ENCODE measurements at places on chromosomes 6 and 20.

- no peak for DNase-seq
Measured at GRCh38 chr6:82570083-82570482, 206.5 kb downstream of the TPBG start.

DNA sequence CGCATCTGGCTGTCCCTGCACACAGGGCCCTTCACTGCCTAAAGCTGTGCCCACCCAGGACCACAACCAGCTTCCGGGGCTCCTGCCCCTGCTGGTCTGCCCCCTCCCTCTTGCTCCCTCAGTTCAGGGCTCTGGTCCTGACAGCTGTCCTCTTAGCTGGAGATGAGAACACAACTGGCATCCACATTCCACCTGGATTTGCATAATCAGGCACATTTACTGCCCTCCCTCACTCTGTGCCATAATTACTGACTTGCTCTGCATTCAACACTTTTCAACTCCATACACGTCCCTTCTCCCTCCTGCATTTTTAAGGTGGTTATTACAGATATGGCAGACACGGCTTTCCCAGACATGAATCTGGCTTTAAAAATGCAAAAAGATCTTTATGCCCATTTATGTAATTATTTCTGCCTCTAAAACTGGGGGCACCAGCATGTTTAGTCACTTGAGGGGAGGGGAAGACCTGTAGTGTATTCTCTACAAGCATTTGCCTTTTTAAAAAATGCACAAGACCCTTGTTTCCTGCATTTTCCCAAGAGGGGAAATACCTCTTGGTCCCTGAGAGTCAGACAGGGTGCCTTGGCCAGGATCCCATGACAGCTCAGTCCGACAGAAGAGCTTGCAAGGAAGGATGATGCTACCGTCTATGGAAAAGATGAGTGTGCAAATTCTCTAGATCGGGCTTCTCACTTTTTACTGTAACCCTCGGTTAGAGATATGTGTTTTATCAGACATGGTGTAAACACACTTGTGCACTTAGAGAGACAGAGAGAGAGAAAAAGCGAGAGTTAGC is 401.8 kb downstream of the PREX1 start:
- no peak for DNase-seq

- no peak for DNase-seq
Measured at GRCh38 chr6:133243723-133244305, 2.7 kb downstream of the EYA4 start.

- DNase-seq: no peak
Measured at GRCh38 chr20:50789968-50790650, 4.8 kb upstream of the BCAS4 start.

GRCh38 chr20:44017905-44018258 is 103.2 kb downstream of the TOX2 start:
- no peak for DNase-seq

DNA sequence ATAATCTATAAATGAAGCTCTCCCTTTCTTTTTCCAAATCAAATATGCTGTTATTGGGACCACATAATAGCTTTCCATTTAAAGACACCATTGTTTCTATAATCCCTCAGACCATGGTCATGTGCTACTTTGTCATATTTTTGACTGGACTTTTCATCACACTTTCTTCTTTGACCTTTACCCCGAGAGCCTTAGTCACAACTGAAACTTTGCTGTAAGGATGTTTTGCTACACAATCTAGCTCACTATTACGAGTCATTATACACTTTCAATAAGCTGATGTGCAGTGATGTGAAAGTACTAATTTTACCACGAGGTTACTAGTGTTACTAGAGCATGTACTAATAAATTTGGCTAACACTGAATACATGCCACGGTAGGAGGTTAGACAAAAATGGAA is 367.2 kb upstream of the RUNX2 start:
- no peak for DNase-seq

GRCh38 chr6:97361286-97361685 is 78.3 kb upstream of the MMS22L start:
- DNase-seq: no peak

DNA sequence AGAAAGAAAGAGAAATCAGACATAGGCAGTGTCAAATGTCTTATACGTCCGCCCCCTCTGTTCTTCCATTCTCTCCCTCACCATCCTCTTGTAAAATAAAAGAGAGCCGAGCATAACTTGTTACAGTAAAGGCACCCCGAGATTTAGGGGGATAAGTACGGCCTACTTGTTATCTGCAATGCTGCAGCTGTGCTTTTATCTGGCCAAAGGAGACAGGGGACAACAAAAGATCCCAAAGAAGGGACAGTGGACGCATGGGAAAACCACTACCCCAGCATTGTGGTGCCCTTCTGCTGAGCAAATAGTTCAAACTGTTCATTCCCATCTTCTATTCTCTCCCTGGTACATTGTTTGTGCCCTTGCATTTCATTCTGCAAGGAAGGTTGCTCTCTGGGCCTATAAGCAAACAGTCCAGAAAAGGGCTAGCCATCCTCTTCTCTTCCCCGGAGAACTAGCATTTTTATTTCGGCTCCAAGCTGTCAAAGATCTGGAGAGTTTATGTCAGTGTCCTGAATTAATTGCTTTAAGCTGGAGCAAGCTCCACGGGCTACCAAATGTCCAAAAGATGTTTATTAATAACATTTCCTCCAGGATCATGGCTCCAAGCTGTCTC is 22.3 kb downstream of the FOXA2 start:
- no peak for DNase-seq

DNA sequence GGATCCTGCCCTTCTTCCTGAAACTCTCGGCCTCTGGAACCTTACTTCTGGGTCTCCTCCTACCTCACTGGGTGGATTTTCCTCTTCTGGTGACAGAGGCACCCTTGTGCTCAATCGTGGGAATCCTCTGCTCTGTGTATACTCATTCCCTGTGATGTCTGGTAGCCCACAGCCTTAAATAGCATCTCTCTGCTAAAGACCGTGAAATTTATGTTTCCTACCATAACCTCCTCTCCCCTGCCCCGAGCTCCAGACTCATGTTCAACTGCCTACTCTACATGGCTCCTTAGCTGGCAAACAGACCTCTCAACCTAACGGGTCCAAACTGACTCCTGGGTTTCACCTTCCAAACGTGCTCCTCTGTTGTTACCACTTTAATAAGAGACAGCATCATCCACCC is 9.9 kb downstream of the MMP9 start:
- no peak for DNase-seq

All from stimulated activated CD4-positive, alpha-beta T cell treated with anti-CD3 and anti-CD28 coated beads, TNF-alpha, amount 100 ng/mL, for 4 hours (primary cell).